ENCODE measurements at places on chromosomes 13 and 19.
A peak's percentile ranks its signal among the peaks of the same experiment; 100 is the strongest.

DNA sequence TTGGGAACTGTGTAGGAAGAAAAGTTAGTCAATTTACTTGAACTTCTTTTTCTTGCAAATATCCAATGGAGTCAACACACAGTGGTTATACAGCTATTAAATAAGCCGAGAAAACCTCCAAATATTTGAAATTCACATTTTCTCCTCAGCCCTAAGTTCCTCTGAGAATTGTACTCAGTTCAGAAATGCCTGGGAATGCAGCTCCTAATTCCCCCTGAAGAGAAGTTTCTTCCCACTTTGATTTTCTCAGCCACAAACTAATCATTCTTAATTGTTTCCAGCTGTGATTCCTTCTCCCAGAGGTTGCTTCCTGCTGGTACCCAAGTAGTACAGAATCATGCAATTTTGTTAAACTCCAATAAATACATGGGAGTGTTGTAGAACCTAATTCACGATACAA is 246.1 kb upstream of the MIR17HG start:
- DNase-seq, result no peak

GRCh38 chr19:33388231-33388724 is 14.8 kb downstream of the CEBPG start:
- peak; percentile 42 for DNase-seq

DNA sequence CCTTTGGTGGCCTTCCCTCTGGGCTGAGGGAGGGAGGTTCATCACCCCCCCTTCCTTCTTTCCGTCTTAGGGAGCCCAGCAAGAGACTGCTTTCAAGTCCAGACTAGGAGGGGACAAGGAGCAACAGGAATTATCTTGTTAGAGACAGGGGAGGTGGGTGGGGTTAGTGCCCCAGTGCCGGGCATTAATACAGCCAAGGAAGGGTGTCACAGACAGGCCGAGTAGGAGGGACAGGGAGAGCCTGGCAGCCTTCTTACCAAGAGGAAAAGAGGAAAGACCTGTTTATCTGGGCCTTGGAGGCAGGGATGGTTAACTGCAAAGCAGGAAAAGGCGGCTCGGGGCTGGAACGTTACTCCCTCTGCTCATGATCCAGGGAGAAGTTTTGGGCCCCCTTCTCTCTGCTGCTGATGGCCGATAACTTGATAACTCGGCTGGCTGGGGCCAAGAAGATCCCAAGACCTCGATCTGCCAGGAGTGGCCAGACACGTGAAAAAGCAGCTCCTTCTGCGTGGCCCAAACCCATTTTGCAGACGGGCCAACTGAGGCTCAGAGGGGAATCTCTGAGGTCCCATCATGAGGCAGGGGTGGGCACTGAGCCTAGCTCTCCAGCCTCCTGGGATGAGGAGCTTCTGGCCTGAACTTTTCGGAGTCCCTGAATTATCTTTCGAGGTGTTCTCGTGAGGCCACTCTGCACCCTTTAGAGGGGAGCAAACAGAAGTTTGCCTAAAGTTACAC is 79.3 kb downstream of the PTPRS start:
- no peak for DNase-seq

DNA sequence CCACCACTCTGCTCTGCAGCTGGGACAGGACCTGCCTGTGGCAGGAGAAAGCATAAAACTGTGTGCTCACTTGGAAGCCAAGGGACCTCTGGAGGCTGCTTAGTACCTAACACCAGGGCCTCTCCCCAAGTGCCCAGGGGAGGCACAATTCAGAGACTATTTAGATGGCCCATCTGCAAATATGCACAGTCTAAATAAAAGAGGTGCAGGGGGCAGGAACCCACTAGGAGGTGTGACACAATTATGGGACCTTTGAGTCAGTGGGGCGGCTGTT is 32.6 kb upstream of the EPHX3 start:
- no peak for DNase-seq
